ENCODE measurements at places on chromosomes 16 and 17. TPM values are rescaled to one million over a fixed set of nuclear protein-coding genes. Genes with fewer than 3 reads are reported as not detected.
A peak's percentile ranks its signal among the peaks of the same experiment; 100 is the strongest.

PRAC2 gene
- not detected for total RNA-seq

MT4 gene
- not detected for total RNA-seq

NECAB2 gene
- not detected for total RNA-seq

AXIN2 gene
- 17.9 TPM for total RNA-seq

SLC52A1 gene
- 0.22 TPM for total RNA-seq

DNA sequence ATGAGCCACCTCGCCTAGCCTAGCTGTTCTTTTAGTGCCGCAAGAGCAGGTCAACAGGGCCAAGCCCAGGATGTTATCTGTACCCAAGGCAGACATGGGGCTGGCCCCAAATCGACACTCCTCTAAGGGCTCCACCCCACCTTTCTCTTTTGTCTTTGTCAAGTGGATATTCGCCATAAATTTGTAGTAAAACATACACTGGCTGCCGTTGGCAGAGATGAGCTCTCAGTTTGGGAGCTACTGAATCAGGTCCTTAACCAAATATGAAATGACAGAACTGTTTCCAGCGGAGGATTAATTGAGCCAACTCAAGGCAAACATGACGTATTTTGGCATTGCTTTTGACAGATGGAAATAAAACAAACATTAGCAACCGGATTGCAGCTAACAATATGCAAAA, 556.9 kb upstream of the CDH5 start:
- no peaks in the 10 kb centered on the region for H3K27me3 ChIP-seq
- H3K4me1 ChIP-seq = no peaks in the 10 kb centered on the region
- DNase-seq = no peak
- H3K36me3 ChIP-seq = no peaks in the 10 kb centered on the region
- no peak overlapping the region for H3K4me3 ChIP-seq
- no peak overlapping the region for H3K27ac ChIP-seq

- no peaks in the 10 kb centered on the region for H3K36me3 ChIP-seq
- no peak for DNase-seq
Measured at GRCh38 chr17:28404812-28405570, 1.0 kb downstream of the SLC46A1 start.

GRCh38 chr16:10610499-10611184, 30.2 kb upstream of the EMP2 start:
- H3K4me3 ChIP-seq = no peak overlapping the region
- H3K27ac ChIP-seq = no peak overlapping the region
- H3K4me1 ChIP-seq = no peaks in the 10 kb centered on the region
- no peak for DNase-seq
- H3K36me3 ChIP-seq = no peaks in the 10 kb centered on the region
- H3K27me3 ChIP-seq = no peaks in the 10 kb centered on the region

- no peaks in the 10 kb centered on the region for H3K36me3 ChIP-seq
- peaks cover 4% of the 10 kb centered on the region for H3K27me3 ChIP-seq
- H3K27ac ChIP-seq = no peak overlapping the region
- H3K4me3 ChIP-seq = no peak overlapping the region
- DNase-seq = no peak
Measured at GRCh38 chr17:45768000-45768399, 16.1 kb upstream of the CRHR1 start.

- H3K27me3 ChIP-seq = no peaks in the 10 kb centered on the region
- no peak for DNase-seq
- H3K27ac ChIP-seq = no peak overlapping the region
- H3K4me1 ChIP-seq = no peaks in the 10 kb centered on the region
- no peak overlapping the region for H3K4me3 ChIP-seq
- H3K36me3 ChIP-seq = no peaks in the 10 kb centered on the region
Measured at GRCh38 chr17:52035336-52035915, 123.1 kb downstream of the CA10 start.

DNA sequence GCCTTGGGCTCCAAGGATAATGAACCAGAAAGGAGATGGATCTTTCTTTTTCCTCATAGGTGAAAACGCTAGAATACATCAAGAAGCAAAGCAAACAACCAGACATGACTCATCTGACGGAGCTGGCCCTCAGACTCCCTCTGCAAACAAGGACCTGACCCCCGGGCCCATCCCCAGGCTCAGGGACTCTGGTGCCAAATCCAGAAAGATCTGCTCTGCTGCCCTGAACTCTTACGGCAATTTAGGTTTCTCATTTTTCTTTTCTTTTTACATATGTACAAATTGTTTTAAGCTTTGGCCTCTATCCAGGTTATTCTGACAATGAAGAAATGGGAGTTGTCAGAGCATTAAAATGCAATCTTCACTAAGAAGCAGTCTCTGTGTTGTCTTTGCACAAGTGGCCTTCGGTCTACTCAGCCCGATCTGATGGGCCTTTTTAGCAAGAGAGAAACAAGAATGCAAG, 17.7 kb downstream of the KNOP1 start:
- no peaks in the 10 kb centered on the region for H3K27me3 ChIP-seq
- H3K36me3 ChIP-seq = peaks cover 40% of the 10 kb centered on the region
- no peak overlapping the region for H3K27ac ChIP-seq
- DNase-seq = no peak
- no peak overlapping the region for H3K4me3 ChIP-seq

DNA sequence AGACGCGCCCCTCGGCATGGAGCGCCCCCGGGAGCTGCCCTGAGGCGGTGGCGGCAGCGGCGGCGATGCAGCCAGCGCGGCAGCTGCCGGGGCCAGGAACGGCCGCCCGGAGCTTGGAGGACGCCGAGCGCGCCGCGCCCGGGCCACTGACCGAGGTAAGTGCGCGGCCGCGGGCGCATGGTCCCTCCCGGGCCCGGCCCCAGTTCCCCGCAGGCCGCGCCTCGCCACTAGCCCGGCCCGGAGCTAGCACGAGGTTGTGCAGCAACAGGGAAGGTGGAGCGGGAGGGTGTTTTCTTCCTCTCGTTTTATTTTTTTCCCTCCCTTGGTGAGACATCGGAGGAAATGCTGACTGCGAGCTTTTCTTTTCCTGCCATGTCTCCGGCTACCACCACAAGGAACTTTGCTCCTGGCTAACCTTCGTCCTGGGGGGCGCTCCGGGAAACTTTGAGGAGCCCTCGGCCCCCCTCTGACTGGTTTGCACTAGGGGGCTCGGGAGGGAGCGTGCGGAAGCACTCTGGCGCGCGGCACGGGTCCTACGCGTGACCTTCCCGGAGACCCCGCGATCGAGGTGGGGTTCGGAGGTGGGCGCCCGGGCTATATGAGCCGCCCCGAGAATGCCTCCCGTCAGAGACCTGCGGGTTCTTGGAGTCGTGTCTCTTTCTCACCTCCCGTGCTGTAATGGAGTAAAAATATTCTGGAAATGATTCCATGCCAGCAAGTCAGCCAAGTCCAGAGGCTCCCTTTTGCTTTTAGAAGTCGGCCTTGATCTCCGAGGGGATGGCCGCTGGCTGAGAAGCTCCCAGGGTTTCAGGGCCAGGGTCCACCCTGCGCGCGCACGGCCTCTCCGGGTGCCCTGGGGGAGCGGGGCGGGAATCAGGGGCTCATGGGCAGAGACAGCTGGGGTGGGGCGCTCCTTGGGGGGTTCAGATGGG, 868 bp downstream of the KCNJ12 start:
- peaks cover 17% of the 10 kb centered on the region for H3K4me1 ChIP-seq
- peaks cover 3% of the 10 kb centered on the region for H3K27me3 ChIP-seq
- H3K36me3 ChIP-seq = no peaks in the 10 kb centered on the region
- no peak overlapping the region for H3K27ac ChIP-seq

- H3K4me3 ChIP-seq = no peak overlapping the region
- H3K36me3 ChIP-seq = peaks cover 66% of the 10 kb centered on the region
- H3K4me1 ChIP-seq = no peaks in the 10 kb centered on the region
- no peaks in the 10 kb centered on the region for H3K27me3 ChIP-seq
Measured at GRCh38 chr17:17146786-17147406, 59.2 kb downstream of the PLD6 start.

- peaks cover 86% of the 10 kb centered on the region for H3K4me1 ChIP-seq
- DNase-seq = no peak
- H3K36me3 ChIP-seq = no peaks in the 10 kb centered on the region
- H3K4me3 ChIP-seq = peak overlapping the region; percentile 9
- H3K27me3 ChIP-seq = no peaks in the 10 kb centered on the region
Measured at GRCh38 chr17:48834973-48835372, 4.1 kb downstream of the CALCOCO2 start.

DNA sequence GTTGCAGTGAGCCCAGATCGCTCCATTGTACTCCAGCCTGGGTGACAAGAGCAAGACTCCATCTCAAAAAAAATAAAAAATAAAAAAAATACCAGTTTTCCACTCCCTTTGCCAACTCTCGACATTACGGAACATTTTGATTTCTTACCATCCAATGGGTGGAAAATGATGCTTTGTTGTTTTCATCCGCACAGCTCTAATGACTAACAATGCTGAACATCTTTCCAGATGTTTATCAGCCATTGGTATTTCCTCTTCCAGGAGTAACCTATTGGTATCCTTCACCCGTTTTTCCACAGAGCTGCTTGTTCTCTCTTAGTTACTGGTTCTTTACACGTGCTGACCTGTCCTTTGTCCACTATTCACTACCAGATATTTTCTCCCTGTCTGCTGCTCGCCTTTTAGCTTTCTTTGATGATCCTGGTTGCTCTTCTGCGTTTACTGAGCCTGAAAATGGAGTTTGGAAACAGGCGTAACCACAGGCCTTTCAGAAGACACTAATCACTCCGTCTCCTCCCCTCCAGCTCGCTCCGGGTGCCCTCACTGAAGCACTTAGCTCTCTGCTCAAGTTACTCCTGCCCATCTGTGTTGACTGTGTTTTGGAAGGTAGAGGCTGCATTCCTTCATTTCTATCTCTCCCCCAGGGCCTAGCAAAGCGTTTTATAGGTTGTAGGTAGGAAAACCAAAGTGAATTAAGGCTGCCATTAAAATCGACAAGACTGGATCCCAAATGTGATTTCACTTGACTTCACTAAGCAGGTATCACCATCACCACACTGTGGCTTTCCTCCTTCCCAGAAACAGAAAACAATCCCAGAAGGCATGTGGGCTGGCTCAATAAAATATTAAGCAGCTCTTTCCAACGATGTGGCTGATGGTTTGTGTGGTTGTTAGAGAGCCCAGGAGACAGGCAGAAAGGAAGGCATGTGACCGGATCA, 8.9 kb downstream of the SHPK start:
- no peaks in the 10 kb centered on the region for H3K4me1 ChIP-seq
- no peak overlapping the region for H3K27ac ChIP-seq
- H3K27me3 ChIP-seq = no peaks in the 10 kb centered on the region
- no peak for DNase-seq

DNA sequence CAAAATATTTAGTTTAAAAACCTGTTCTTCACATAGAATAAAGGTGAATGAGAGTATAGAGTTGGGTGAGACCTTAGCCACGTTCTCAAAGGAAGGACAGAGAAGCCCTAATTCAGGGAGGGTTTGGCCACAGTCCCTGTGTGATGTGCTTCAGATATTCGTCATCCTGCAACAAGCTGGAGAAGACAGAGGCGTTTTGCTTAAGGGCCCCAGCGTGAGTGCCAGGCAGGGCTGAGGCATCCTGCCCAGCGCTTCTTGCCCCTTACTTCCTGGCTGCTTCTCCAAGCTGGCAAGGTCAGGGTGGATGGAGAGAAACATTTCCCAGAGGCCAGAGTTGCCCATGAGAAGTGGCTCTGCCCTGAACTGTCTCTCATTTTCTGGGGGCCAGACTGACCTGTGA, 46.9 kb downstream of the AXIN2 start:
- DNase-seq = no peak
- H3K36me3 ChIP-seq = no peaks in the 10 kb centered on the region
- H3K4me1 ChIP-seq = no peaks in the 10 kb centered on the region
- H3K4me3 ChIP-seq = no peak overlapping the region
- H3K27ac ChIP-seq = no peak overlapping the region
- H3K27me3 ChIP-seq = peaks cover 2% of the 10 kb centered on the region

DNA sequence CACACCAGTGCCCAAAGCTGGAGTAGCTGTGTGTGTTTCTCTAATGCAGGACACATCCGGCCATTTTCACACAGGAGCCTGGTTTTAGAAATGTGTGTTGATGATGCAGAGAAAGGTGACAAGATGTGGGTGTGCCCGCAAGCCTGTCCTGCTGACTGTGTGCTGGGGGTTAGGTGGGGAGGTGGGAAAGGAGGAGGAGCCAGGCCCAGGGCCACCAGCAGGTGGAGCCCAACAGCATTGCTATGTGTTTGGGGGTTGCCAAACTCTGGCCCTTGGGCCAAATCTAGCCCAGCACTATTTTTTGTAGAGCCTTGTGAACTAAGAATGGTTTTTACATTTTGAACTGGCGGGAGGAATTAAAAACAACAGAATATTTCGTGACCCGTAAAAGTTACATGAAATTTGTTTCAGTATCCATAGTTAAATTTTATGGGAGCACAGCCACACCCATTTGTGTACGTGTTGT, 61.7 kb upstream of the LGALS9 start:
- H3K27ac ChIP-seq = no peak overlapping the region
- H3K4me3 ChIP-seq = no peak overlapping the region
- peak; percentile 57 for DNase-seq
- no peaks in the 10 kb centered on the region for H3K27me3 ChIP-seq
- H3K4me1 ChIP-seq = no peaks in the 10 kb centered on the region
- H3K36me3 ChIP-seq = no peaks in the 10 kb centered on the region

- DNase-seq = no peak
- H3K27ac ChIP-seq = no peak overlapping the region
- no peak overlapping the region for H3K4me3 ChIP-seq
- no peaks in the 10 kb centered on the region for H3K27me3 ChIP-seq
Measured at GRCh38 chr16:87715658-87716057, 50.1 kb downstream of the KLHDC4 start.

GRCh38 chr16:47617732-47618131, 156.6 kb downstream of the PHKB start:
- peaks cover 9% of the 10 kb centered on the region for H3K36me3 ChIP-seq
- no peaks in the 10 kb centered on the region for H3K4me1 ChIP-seq
- no peaks in the 10 kb centered on the region for H3K27me3 ChIP-seq
- H3K27ac ChIP-seq = no peak overlapping the region
- DNase-seq = no peak
- H3K4me3 ChIP-seq = no peak overlapping the region
